Activated CD4-positive, alpha-beta T cell treated with anti-CD3 and anti-CD28 coated beads, Interleukin-2, amount 50 U/mL, for 48 hours (primary cell): ENCODE measurements at places on chromosomes 12 and 14.
A peak's percentile ranks its signal among the peaks of the same experiment; 100 is the strongest.

- no peak for DNase-seq
Measured at GRCh38 chr14:49594347-49595091, 4.2 kb upstream of the LRR1 start.

DNA sequence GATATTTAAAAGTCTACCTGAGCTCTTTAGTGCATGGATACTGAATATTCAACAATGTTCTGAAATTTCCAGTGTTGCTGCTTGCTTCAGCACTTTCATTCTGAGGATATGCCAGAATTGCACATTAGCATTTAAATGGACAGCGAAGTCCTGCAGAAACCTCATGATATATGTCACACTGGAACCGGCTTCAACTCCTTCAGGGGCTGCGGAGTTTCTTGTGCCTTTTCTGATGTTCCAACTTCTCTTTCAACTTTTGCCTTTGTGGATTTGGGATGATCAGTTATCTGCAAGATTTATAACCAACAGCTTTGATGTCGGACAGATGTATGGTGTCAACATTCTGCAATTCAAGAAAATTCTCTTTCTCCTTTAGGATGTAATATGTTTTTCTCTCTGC, 142.5 kb upstream of the LMNTD1 start:
- no peak for DNase-seq

DNA sequence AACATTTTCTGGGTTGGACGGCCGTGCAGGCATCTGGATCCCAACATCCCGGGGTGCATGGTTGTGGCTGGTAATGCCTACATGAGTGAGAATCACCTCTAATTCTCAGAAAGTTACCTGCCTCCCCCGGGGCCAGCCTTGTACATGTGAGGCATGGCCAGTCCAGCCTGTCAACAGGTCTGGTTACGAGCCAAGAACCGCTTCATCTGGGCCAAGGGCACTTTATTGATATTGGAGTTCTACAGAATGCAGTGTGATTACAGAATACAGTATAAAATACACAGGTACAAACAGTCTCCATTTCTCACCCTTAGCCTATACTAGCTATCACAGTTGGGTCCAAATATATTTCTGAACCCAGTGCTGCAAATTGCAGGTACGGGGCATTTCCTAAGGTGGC, 84.9 kb upstream of the EVL start:
- no peak for DNase-seq

- no peak for DNase-seq
Measured at GRCh38 chr12:104565606-104566243, 109.0 kb downstream of the CHST11 start.

DNA sequence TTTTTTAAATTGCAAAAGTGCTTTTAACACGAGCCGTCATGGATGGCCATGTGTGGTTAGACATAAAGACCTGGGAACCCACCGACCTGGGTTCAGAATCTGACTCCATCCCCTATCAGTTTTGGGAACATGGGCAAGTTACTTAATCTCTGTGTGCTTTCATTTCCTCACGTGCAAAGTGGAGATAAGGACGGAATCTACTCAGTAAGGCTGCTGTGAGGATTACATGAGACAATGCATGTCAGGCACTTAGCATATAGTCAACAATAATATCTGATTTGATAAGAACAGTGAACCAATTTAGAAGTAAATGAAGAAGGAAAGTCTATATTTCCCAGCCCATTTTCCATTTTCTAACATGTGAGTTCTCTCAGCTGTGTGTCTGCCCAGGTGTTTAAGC, 235.4 kb downstream of the SUDS3 start:
- no peak for DNase-seq

DNA sequence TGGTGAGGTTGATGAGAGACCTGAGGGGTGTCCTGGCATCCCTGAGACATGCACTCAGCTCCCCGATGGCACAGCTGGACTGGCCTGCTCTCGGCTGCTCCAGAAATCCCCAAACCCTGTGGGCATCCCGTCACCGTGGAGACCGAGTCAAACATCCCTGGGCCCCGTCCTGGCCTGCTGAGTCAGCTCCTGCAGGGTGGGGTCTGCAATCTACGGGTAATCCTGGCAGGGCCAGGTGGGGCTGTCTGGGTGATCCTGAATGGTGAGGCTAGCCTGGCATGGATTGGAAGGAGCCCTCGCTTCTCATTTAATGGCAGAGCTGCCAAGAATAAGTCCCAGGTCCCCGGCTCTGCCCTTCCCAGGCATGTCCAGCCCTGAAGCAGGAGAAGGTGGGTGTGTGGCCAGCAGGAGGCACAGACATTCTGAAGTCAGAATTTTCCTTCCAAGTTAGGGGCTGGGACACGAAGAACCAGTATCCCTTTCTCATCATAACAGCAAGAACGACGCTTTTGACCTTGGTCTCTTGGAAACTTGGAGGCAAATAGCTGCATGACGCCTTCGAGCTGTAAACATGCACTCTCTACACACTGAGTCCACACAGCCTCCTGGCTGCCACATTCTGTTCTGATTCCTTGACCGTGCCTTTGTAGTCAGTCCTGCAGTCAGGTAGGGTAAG, 17.7 kb upstream of the SERPINA4 start:
- no peak for DNase-seq

- DNase-seq, result no peak
Measured at GRCh38 chr14:37988472-37988871, 219.2 kb upstream of the SSTR1 start.

DNA sequence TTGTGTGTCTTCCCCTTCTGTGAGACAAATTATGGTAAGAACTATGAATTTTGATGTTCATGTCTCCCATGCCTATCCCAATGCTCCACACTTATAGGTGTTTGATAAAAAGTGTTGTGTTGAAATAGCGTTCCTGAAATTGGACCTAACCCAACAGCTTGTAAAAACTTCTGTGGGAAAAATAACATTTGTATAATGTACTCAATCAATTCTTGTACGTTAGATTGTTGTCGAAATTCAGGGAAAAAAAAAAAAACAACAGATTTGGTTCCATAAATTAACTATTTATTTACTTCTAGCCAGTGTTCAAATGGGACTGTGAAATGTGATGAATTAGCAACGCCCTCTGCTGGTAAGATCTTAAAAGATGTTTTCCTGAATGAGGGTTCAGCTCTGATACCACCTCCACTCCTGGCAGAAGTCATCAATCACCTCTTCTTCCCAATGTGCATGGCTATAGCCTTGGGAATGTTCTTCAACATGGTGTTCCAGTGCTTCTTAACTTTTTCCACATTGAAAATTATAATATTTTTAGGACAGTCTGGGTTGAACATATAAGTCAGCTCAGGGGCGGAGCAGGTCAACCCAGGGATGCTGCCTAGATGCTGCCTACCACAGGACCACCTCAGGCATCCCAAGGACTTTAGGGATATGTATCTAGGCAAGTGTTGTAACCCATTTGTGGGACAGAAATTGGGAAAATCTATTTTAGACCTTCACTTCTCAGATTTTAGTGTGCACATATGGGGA, 170.6 kb downstream of the OTOGL start:
- DNase-seq, result no peak

DNA sequence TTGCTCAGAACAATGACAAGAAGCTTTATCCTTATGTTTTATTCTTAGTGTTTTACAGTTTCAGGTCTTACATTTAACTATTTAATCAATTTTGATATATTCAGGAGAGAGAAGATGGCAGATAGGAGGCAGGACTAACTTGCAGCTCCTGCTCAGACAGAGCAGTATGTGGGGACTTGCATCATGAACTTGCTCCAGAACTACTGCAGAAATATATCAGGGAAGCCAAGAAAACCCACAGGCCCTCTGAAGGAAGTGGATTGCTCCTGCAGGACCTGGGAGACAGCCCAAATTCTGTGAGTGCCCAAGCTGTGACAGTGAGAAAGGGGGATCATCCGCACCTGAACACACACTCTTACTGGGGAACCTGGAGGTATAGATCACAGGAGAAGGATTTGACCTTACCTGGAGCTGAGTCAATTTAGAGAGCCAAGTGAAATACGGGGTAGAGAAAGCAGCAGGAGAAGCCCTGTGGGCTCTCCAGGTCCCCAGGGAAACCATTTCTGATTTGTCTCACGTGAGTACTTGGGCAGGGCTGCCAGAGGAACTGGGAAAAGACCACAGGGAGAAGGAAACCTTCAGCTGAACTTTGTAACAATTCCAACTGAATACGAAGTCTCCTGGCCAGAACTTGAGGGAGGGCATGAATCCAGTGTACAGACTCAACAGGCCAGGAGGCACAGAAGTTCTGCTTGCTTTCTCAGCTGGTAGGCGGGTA, 28.9 kb upstream of the TSPAN8 start:
- no peak for DNase-seq

DNA sequence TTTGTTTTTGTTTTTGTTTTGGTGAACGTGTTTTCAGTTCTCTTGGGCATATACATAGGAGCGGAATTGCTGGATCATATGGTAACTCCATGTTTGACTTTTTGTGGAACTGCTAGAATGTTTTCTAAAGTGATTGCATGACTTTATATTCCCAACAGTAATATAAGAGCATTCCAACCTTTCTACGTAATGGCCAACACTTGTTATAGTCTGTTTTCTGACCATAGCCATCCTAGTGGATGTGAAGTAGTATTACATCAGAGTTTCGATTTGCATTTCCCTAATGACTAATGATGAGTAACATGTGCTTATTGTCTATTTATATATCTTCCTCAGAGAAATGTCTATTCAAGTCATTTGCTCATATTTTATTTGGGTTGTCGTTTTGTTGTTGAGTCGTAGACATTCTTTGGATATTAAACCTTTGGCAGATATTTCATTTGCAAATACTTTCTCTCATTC, 268.7 kb downstream of the AEBP2 start:
- no peak for DNase-seq

DNA sequence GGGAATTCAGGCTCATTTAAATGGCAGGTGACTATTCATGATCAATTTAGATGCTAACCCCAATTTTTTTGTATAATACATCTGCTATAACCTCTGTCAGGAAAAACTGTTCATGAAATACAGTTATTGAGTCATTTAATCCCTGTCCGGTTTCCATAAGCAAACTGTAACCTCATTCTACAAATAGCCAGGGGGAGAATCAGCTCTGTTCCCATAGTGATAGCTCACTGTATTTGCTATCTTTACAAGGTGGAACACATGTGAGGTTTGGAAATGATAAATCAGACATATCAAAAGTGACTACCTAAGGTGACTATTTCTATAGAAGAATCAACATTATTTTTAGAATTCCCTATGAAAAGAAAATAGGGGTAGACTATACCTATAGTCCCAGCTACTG, 38.6 kb upstream of the VPS33A start:
- DNase-seq, result no peak

- DNase-seq, result no peak
Measured at GRCh38 chr12:5016526-5016925, 27.2 kb upstream of the KCNA5 start.

- DNase-seq, result no peak
Measured at GRCh38 chr12:113242026-113242418, 20.8 kb downstream of the TPCN1 start.

- no peak for DNase-seq
Measured at GRCh38 chr12:107458163-107458562, 227.4 kb upstream of the PWP1 start.

GRCh38 chr12:119544765-119545625, 48.6 kb upstream of the TMEM233 start:
- DNase-seq, result peak; percentile 56

DNA sequence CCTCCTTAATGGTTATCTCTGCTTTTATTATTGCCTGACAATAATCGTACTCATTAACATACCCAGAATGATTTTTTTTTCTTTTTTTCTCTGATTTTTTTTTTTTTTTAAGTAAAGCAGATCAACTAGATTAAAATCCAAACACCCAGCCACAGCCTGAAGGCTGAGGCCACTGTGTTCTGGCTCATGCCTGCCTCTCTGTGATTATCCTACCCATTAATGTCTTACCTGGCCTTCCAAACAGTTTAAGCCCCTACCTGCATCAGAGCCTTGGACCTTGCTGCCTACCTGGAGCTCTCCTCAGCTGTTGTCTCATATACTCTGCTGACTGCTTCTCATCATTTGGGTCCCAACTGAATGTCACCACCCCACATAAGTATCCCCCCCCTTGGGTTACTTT, 6.8 kb upstream of the TMED10 start:
- no peak for DNase-seq

DNA sequence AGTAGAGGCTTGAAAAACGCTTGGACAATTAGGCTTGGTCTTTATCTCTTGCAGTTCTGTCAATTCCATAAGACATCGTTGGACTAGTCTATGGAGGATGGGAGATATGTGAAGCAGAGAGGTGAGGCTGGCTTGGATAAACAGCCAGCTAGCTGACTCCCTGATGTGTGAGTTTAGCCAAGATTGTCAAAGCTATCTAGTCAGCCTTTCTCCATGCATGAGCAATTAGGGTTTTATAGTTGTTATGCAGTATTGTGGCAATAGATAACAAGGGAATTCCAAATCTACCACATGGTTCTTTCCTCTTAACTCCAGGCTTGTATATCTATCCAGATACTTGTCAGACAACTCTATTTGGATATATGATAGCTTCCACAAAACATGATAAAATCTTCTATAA, 153.6 kb upstream of the NRXN3 start:
- no peak for DNase-seq

GRCh38 chr14:55715889-55716288, 135.9 kb downstream of the KTN1 start:
- DNase-seq, result no peak

- DNase-seq, result no peak
Measured at GRCh38 chr14:62914025-62914424, 131.2 kb downstream of the KCNH5 start.

DNA sequence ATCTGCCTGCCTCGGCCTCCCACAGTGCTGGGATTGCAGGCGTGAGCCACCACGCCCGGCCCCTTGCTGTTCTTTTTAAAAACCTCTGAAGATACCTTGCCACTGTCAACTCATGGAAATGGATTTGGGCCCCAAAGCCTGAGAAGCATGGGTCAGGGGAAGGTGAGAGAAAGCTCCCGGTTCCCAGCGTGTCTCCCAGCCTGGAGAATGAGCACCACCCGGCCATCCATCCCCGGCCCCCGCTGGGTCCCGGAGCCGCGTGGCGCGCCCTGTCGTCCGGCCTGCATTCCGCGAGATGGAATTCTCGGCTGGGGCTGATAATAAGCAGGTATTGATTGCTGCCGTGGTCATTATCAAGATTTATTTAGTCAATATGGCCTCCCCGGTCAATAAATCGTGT, 126.5 kb upstream of the MYL2 start:
- DNase-seq, result no peak

GRCh38 chr12:48993787-48994186, 5.4 kb downstream of the DDN start:
- no peak for DNase-seq

DNA sequence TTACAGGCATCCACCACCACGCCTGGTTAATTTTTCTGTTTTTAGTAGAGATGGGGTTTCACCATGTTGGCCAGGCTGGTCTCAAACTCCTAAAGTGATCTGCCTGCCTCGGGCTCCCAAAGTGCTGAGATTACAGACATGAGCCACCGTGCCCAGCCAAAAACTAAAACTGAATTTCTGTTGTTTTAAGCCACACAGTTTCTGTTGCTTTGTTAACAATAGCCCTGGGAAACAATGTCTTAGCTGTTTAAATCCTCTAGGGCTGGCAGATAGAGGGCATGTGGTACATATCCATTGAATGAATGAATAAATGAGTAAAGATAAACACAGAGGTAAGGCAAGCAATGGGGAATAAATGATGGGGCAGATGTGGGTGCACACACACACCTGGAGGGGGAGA, 8.0 kb upstream of the EIF5 start:
- no peak for DNase-seq
